Fibroblast of gingiva (primary cell): ENCODE measurements at places on chromosomes 7 and 10.
A peak's percentile ranks its signal among the peaks of the same experiment; 100 is the strongest.

DNA sequence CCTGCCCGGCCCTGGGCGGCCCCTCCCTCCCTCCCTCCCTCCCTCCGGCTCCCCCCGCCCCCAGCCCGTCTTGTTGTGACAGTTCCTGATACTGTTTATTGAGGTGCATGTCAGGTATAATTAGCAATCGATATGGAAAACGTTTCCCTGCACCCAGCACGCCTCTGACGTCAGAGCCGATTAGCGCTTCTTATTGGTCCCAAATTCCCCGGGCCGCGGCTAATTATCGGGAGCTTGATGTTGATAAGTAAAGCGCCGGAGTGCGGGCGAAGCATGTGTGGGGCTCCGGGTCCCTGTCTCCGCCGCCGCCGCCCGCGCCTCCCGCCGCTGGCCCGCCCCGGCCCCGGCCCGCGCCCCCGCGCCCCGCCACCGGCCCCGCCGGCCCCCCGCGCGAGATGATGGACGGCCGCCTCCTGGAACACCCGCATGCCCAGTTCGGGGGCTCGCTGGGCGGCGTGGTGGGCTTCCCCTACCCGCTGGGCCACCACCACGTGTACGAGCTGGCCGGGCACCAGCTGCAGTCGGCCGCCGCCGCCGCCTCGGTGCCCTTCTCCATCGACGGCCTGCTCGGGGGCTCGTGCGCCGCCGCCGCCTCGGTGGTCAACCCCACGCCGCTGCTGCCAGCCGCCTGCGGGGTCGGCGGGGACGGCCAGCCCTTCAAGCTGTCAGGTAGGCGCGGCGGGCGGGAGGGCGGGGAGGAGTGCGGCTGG, at the start of gene UNCX:
Gene UNCX, plus strand, starts transcription at position 250 of the 710 bp plus-strand sequence. Its CDS starts 146 bp downstream, at position 396.
- DNase-seq, result no peak

DNA sequence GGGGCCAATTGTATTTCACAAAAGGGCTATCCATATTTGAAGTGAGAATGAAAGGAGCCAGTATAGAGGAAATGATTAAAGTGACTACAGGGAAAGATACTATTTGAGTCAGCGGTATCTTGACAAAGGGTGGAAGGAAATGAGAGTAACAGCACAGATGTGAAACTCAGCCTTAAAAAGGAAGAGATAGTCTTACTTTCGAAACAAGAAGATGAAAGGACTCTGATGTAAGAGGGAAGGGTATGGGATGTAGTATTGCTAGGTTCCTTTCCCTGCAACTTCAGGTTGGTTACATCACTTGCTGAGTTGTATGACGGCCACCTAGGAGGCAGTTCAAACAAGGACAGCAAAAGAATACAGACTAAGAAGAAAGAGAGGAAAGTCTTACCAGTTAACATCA, 13.7 kb downstream of the CISD1 start:
- DNase-seq, result no peak

- DNase-seq, result peak; percentile 74
Measured at GRCh38 chr10:132447446-132448247, 50.6 kb downstream of the PWWP2B start.

- DNase-seq, result no peak
Measured at GRCh38 chr7:151704960-151705635, 171.8 kb downstream of the PRKAG2 start.

DNA sequence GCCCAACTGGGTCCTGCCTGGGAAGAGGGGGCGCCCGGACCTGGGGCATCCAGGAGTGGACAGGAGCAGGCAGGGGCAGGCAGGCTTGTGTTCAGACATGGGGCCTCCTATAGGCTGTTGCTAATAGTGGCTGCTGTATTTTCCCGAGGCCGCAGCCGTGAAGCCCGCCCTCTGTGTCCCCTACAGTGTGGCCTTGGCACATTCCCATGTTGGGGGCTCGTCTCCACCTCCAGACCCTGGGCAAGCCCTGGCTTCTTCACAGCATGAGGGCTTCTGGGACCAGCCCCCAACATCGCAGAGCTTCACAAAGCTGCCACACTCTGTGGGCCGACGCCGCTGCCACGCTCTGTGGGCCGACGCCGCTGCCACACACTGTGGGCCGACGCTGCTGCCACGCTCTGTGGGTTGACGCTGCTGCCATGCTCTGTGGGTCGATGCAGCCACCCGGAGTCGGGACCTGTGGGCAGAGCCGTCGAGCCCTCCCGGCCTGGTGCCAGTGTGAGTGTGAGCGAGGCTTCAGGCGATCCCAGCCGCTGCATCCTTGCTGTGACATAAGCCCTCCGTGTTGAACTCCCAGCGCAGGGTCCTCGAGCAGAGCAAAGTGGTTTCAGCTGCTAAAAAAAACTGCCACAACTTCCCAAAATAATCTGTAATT, 109.0 kb downstream of the INPP5A start:
- DNase-seq, result no peak

- DNase-seq, result no peak
Measured at GRCh38 chr10:68242051-68242450, 10.1 kb upstream of the ATOH7 start.

GRCh38 chr10:132224343-132225072, 37.8 kb downstream of the DPYSL4 start:
- DNase-seq, result no peak

DNA sequence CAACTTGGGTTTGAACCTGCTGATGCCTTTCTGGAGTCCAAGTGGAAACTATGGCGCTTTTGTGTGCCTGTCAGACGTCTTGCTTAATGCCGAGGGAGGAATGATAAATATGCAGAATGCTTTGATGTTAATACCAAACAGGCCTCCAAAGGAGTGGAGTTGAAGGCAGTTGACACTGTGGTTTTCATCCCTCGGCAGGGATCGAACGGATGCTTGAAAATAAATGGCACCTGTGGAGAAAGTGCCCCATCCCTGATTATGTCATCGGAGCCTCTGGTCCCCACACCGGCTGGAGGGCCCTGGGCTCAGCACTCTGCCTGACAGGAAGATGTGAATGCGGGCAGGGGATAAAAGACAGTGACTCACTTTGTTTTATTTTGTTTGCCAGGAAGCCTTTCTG, 148.7 kb upstream of the GPR26 start:
- DNase-seq, result no peak

DNA sequence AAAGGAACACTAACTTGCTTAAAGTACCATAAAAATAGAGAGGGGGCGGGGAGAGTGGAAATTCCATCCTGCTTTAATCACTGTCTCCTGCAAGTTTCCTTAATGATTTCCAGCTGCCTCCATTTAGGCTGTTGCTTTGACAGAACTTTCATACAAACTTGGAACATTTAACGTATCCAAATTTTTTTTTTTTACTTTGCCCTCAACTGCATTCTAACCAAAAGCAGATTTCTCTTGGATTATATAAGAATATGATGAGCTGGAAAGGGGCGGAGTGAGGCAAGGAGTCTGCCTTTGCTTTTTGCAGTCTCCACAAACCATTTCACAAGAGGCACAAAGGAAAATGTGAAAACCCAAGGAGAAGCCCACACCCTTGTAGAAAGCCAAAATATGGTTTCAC, 46.6 kb upstream of the COL1A2 start:
- DNase-seq, result peak; percentile 97

DNA sequence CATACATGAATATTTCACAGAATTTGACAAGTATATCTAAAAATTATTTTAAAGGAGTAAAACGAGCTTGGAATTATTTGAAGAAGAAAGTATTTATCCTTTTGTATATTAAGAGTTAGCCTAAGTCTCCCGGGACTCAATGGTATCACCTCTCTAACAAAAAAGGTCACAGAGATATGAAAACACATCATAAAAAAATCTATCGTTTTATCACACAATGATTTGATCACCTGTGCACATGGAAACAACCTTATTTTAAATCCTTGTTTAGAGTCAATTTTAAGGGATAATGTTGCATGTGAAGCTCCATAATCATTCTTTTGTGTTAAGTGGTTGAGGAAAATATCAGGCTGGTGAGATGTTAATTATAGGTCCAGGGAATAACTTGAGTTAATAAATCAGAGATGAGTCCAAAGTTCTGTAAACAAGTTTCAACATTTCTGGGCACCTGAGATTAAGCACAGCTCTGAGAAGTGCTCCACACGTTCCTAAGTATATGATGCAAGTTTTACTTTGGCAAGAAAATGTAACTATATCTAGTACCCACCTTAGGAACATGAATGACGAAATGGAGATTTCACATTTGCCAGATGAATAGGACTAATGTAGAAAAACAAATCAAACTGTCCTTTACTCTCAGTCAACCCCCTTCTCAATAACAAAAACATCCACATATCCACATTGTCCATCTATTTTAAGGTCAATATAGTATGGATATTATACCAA, 148.5 kb upstream of the AKR1E2 start:
- peak; percentile 86 for DNase-seq

GRCh38 chr10:101172741-101173140, 41.6 kb downstream of the TLX1 start:
- no peak for DNase-seq

DNA sequence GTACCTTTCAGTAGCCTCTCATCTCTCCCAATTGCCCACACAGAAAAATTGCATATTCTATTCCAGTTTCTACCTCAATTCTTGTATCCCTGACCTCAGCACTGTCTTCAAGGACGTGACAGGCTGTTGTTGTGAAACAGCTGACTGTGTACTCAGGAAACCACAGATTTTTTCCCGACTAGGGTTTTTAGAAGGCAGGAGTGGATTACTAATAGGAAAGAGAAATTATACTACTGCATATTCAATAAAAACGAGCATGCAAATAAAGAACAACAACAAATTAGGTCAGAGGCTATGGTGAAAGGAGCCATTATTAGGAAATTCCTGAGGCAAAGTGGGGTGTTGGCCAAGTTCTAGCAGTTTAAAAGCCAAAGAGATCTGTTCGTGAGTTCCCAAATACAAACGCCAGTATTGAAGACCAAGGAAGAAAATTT, 93.4 kb downstream of the DOCK4 start:
- DNase-seq, result peak; percentile 81

DNA sequence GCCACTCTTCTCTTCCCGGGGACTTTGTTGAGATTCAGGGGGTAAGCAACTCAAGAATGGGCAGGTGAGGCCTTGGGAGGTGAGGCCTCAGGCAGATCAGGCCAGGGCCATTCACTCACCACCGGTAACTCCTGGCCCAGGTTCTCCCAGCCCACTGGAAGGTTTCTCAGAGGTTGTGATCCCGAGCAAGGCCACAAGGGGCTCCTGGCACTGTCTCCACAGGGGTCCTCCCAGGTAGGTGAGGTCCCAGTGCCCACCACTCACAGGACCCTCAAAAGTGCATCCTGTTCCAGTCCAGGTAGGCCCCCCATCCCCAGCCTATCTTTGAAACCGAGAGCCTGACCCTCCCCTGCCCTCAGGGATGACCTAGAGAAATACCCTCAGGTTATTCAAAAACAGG, 236.1 kb downstream of the BUB3 start:
- no peak for DNase-seq

- DNase-seq, result no peak
Measured at GRCh38 chr7:150854066-150855000, 2.0 kb downstream of the AOC1 start.

GRCh38 chr10:133357285-133358161, at the start of gene FUOM:
Gene FUOM (minus strand): TSS chr10:133358019. CDS start chr10:133358007, 12 bp downstream.
- no peak for DNase-seq

DNA sequence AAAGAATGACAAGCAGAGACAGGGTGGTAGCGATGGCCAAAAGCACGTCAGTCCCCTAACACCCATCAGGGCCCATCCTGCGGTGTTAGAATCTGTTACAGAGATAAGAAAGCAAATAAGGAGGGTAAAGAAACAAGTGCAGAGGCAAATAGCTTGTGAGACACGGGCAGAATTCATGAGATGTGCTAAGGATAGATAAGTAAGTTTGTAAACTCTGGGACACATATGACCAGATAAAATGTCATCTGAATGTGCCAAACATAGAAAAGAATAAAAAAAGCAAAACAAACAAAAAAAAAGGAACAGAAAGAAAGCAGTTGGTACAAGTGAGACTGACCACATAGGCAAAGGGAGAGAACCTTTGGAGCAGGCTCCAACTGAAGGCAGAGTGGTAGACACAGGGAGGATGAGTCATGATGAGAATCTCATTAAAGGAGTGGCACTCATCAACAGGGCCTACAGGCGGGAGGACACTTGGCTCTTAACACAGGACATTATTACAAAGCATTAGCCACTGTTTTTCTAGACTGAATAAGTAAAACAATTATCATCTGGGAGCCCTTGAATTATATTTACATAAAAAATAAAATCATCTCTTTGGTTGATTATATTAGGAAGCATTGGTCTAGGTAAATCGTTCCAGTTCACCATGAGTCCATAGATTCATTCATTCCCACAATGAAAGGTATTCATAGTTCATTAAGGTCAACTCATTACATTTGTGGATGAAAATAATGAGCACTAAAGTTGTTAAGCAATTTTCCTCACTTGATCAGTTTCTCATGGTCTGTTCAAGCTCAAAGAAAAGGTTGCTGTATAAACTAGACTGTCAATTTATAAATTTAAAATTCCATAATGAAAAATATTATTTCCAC, 21.5 kb upstream of the EPHB6 start:
- no peak for DNase-seq

DNA sequence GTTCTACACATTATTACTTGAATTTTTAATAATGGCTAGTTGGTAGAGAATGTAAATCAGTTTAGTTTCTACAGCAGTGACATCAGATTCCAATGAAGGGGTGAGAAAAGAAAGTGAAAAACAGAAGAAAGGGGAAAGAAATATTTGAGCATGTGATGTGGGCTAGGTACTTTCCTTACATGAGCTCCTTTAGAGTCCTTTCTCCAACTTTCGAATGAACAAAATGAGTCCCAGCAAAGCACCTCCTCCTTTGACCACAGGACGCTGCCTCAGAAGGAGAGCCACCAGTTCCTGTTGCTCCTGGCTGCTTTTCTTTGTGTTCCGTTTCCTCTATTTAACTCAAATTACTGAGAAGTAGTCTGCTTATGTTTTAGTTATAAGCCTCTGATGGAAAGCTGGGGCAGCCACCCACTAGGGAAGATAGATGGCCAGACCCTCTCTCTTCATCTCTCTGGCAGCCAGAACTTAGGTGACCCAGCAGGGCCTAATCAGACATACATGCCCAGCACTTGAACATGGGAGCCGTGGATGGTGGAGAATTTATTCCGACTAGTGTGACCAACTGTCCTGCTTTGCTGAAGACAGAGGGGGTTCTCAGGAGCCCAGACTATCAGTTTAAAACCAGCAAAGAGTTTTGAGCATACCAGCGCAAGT, 82.4 kb upstream of the NME8 start:
- DNase-seq, result no peak

GRCh38 chr10:84583501-84583900, 255.1 kb downstream of the CCSER2 start:
- no peak for DNase-seq

DNA sequence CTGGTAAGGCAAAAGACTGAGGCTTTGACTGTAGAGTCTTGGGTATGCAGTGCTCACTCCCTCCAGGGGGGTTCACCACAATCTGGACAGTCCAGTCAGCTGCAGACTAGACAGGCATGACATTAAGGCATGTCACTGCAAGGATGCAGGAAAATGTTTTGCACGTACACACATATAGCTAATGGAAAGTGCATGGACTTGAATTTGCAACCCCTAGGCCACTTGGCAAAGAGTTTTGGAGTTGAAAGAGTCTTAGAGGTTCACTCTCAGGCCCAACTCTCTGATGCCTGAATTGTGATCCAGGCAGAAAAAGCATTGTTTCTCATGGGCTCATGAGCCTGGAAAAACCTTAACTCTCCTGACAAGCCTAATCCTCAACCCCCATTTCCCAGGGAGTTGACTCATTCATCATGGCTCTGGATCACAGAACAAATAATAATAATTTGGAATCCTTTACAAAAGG, 51.9 kb downstream of the LAMB4 start:
- DNase-seq, result no peak
